Femur (tissue), 1 donor: ENCODE measurements at places on chromosomes 16 and 17.

- no peak for DNase-seq
These were observed 31.2 kb downstream of the LYRM9 start for GRCh38 chr17:27862004-27862403.

DNA sequence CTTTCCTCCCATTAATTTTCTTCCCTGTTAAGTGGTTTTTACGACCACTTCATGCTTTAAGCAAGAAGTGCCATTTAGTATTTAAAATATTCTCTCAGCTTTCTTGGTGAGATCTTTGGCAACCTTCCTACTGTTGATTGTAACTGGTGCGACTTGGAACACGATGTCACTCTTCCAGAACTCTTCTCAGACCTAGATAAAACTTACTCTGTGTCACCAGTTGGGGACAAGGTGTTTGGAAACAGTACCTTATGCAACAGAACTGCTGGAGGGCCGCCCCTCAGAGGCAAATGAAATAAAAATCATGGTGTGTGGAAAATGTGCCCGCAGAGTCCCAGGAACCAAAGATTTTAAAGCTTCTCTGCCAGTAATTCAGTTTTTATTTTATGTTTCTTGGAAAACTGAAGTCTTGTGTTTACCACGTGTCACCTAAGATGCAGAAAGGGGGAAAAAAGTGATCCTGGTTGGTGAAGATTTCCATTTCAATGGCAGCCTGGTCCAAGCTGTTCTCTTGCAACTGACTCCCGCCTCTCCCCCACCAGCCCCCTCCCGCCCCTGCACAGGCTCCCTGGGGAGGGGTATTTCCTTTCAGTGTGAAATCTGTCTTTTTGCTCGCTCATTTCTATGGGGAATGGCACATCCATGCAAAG is 7.2 kb upstream of the HSD11B2 start:
- no peak for DNase-seq

- DNase-seq: no peak
These were observed 22.4 kb upstream of the PRM1 start for GRCh38 chr16:11303405-11304138.

DNA sequence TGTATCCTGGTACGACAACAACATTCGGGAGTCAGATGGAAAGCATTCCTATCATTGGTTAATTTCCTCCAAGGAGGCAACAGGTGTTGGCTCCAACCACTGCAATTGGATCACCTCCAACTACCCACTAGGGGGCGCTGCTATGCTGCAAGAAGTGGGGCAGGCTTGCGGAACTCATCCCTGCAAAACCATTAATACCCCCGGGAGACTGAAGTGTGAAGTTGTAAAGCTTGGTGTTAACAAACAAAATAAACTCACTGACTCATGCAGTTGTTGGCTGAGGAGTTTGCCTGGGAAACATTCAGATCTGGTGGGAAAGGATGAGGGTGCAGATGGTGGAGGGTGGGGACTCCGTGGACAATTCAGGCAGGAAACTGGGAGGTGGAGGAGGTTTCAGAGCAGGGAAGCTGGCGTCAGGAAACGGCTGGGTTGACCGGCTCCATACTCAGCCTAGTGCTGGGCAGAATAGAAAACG is 84.9 kb downstream of the HS3ST2 start:
- peak; percentile 53 for DNase-seq

- DNase-seq: no peak
These were observed 20.3 kb upstream of the PECAM1 start for GRCh38 chr17:64410750-64411490.

GRCh38 chr17:1197379-1197778 is 17.6 kb upstream of the ABR start:
- DNase-seq: peak; percentile 68

- no peak for DNase-seq
These were observed 118.2 kb upstream of the CHMP6 start for GRCh38 chr17:80873307-80873951.

DNA sequence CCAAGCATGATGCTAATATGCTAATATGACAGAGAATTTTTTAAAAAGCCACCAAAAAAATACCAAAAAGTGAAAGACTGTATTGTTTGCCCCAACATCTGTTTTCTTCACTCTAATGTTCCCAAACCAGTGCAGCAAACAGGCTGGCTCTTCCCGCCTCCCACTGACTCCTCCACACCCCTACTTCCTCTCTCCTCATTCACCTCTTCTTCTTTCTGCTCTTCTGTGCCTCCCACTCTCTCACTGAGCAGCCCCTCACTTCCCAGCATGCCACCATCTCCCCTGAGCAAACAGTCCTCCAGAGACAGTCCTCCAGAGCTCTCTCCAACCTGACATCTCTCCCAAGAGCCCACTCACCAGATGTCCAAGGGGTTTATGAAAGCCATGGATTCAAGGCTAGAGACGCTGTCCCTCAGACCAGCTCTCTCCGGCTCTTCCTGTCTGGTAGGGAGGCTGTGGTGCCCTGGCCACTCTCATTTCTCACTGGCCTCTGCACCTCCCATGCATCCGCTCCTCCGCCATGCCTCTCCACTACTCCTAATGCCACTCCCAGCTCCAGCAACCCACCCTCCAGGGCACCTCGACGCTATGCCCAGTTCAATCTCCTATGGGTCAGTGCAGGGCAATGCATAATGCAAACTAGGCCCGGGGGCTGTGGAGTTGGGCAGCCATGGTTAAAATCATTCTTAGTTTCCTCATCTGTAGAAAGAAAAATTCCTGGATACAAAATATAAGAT is 52.9 kb downstream of the ANKRD11 start:
- DNase-seq: no peak

GRCh38 chr16:79912592-79913310 is 312.2 kb upstream of the MAF start:
- no peak for DNase-seq

DNA sequence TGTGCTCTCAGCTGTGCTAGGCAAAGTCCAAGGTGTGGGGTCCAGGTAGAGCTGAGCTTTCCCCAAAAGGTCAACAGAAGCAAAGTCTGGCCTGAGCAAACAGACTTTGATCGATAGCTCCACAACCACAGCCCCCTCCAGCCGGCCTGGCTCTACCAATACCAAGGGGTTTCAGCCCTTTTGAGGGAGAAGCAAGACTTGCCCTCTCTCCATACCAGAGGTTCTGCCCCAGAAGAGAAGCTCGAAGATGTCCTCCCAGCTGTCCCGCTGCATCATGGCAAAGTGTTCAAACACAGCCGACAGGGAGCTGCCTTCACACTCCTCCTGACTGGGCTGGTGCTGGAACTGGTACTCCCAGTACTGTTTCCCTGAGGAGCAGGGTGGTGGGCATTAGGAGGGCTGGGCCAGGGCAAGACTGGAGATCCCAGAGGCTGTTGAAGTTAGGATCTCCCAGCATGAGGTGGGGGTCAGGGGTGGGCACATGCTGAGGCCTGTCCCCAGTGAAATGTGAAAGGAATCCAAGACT is 1.7 kb downstream of the VTN start:
- no peak for DNase-seq

DNA sequence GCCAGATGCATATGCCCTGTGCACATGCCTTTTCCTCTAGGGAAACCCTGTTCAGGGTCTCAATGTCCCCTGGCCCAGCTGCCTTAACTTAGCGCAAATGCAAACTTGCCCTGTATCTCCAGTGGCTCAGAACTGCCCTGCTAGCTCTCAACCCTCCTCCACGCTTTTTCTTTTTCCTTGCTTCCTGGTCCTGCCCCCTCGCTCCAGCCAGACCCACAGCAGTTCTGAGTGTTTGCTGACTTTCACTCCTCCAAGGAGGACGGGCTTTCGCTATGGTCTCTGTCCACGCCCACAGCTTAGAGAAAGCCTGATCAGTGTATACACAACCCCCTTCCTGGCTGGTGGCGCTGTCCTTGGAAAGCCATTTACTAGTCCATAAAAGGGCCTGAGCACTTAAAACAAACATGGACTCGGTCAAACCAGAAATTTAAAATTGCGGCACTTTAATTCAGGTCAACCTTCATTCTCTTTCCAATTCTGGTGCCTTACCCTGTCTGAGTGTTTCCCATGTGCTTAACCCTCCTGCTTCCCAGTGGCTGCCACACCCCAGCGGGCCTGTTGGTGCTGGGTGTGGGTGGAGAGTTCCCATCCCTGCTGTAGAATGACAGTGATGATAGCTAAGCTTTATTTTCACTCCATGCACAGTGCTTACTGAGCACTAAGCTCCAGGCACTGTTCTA is 15.6 kb upstream of the TMEM98 start:
- DNase-seq: peak; percentile 77

DNA sequence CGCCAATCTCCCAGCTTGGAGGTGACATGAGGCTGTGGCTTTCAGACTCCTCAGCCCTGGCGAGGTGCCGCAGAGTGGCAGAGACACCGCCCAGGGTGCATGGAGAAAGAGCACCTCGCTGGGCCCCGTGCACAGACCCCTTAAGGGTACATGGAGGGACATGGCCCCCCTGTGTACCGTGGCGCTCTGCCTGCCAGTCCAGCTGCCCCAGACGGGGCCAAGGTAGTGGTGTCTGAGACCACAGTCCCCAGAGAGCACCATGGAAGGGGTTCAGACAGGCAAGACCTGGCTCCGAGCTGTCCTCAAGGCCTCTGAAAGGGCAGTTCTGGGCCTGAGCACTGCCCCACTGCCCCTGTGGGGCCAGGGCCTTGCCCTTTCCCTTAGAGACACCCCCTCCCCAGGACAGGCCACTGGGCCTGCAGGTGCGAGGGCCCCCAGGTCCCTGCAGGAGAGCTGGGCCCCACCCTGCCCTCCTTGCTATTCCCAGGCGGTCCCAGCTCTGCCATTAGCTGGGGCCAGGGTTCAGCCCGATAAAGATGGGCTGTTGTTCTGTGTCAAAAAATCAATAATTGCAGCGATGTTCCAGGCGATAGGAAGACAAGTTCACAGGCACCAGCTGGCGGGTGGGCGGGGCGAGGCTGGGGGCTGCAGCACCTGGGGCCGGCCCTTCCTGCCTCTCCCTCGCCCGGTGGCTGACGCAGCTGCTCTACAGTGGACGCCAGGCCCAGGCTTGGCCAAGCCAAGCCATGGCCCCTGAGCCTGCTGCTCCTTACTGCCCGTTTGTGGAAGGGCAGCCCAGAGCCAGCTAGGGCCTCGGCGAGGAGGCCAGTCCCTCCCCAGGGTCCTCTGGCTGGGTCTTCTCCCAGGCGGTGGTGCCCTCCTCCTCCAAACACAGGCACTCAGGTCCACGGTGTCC is 51.7 kb downstream of the ZFPM1 start:
- DNase-seq: no peak

DNA sequence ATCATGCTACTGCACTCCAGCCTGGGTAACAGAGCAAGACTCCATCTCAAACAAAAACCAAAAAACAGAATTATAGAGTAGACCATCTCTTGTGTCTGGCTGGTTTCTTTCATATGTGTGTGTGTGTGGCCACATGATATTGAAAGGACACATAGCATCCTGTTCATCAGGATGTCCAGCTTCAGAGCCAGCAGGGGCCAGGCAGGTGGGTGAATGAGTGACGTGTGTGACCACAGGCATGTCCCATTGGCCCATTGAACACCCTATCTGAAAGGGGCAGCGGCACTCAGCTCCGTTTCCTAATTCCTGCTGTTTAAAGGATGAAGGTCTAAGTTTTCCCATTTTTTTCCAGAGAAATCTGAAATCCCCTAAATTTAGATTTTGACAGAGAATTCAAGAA is 174.2 kb downstream of the PRKCB start:
- no peak for DNase-seq

GRCh38 chr16:84917492-84917891 is 93.8 kb downstream of the ZDHHC7 start:
- DNase-seq: no peak

GRCh38 chr16:16041196-16041892 is 91.9 kb downstream of the ABCC1 start:
- no peak for DNase-seq

- no peak for DNase-seq
These were observed 72.5 kb downstream of the CDH13 start for GRCh38 chr16:82699260-82699659.

DNA sequence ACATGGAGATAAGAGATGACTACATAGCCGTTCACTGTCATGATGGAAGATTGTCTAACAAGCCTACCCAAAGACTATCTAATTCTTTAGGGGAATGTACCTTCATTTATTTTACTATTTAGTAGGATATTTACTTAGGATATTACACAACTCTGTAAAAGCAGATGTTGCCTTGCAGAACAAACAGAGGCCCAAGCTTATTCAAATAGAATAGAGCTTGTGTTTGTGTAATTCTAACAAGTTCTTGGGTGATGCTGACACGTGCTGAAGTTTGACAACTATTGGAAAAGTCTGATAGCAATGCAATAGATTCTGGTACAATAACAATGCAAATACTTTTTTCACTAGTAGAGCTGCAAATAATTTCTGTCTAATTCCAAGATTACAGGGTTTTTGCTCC is 447.6 kb downstream of the TOX3 start:
- no peak for DNase-seq

- DNase-seq: no peak
These were observed 206.0 kb upstream of the SOX9 start for GRCh38 chr17:71914812-71915211.

DNA sequence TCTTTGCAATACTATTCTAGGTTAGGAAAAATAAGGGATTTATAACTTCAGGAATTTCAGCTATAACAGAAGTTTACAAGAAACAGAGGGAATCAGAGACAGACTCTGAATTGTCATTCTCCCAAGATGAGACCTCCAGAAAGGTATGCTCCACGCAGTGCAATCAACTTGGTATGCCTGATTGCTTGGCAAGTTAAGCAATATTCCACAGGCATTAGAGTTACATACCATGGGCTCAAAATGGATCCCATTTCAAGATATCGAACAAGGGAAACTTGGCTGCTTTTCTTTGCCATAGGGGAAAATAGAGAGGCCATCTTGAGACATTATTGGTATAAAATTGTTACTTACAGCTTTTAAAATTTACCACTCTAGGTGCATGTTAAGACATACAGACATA is 615.6 kb upstream of the SOX9 start:
- no peak for DNase-seq

GRCh38 chr17:17613708-17614114 is 22.2 kb upstream of the PEMT start:
- DNase-seq: peak; percentile 73

- no peak for DNase-seq
These were observed 4.6 kb downstream of the NT5C start for GRCh38 chr17:75126954-75127353.

- DNase-seq: no peak
These were observed 354.6 kb upstream of the CDH11 start for GRCh38 chr16:65476448-65476955.

DNA sequence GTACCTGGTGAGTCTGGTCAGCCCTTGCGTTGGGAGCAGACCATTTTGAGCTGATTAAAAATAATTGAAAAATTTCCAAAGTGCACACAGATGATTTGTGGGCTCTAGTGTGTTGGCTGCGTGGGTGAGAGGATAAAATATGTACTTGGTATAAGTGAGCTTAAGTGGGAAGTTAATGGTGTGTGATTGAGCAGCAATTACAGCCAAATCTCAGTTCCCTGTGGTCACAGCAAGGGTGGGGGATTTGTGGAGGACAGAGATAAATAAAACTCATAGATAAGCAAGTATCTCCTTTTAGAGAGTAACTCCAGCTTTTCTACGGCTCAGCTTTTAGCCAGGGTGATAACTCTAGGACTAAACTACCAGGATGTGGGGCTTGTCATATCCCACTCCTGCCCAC is 390.4 kb downstream of the UTP18 start:
- no peak for DNase-seq

GRCh38 chr17:41812381-41813151 is at the start of gene FKBP10:
Gene FKBP10 (plus strand): TSS chr17:41813004. CDS start chr17:41813035, 31 bp downstream.
- DNase-seq: peak; percentile 96

- no peak for DNase-seq
These were observed 1.7 kb downstream of the SLC25A10 start for GRCh38 chr17:81713556-81714411.
